Activated CD4-positive, alpha-beta T cell treated with anti-CD3 and anti-CD28 coated beads for 24 hours (primary cell): ENCODE measurements at places on chromosomes 5 and 9.
A peak's percentile ranks its signal among the peaks of the same experiment; 100 is the strongest.

- no peak for DNase-seq
Observed at GRCh38 chr5:139453683-139454567, 8.6 kb downstream of the ECSCR start.

DNA sequence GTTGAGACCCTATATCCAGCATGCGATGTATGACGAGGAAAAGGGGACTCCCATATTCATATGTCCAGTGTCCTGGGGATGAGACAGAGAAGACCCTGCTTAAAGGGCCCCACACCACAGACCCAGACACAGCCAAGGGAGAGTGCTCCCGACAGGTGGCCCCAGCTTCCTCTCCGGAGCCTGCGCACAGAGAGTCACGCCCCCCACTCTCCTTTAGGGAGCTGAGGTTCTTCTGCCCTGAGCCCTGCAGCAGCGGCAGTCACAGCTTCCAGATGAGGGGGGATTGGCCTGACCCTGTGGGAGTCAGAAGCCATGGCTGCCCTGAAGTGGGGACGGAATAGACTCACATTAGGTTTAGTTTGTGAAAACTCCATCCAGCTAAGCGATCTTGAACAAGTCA, 17.1 kb downstream of the BTNL3 start:
- DNase-seq, result no peak

- no peak for DNase-seq
Observed at GRCh38 chr5:51345106-51345505, 38.1 kb upstream of the ISL1 start.

DNA sequence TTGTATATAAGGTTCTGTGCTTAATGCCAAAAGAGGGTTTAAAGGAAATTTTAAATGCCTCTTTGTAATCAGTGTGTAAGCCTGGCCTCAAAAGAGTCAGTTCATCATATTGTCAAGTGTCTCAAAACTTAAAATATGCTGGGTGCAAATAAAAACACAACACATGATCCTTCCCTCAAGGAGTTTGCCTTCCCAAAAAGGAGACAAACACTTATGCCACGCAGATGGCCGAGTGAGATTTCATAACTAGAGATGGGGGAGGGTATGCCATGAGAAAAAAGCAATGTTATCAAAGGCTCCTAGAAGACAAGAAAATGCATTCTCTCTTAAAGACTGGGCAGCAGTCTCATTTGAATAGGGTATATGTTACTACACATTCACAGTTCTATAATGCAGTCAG, 55.2 kb downstream of the FBXO38 start:
- DNase-seq, result no peak

GRCh38 chr9:89015336-89015735, 24.1 kb downstream of the S1PR3 start:
- no peak for DNase-seq

- DNase-seq, result no peak
Observed at GRCh38 chr5:172945151-172945550, 14.1 kb upstream of the RPL26L1 start.

- no peak for DNase-seq
Observed at GRCh38 chr5:174101195-174101730, 55.8 kb downstream of the NSG2 start.

DNA sequence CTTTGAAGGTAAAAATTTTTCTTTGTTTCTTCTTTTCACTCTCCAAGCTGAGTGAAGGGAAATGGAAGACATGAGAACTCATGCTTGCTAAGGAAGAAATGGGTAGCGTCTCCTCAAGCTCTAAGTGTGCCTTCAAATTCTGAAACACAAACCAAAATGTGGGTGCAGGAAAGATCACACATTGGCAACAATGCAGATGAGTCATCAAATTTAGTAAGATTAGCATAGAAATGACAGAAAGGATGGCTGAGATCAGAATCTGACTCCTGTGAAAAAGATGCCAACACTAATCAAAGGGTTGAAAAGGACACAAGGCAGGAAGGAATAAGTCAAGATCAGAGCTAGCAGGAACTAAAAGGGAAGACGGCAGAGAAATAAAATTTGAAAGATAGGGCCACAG, 61.1 kb upstream of the ZNF462 start:
- DNase-seq, result no peak

GRCh38 chr9:126471084-126471624, 142.6 kb upstream of the LMX1B start:
- peak; percentile 65 for DNase-seq

DNA sequence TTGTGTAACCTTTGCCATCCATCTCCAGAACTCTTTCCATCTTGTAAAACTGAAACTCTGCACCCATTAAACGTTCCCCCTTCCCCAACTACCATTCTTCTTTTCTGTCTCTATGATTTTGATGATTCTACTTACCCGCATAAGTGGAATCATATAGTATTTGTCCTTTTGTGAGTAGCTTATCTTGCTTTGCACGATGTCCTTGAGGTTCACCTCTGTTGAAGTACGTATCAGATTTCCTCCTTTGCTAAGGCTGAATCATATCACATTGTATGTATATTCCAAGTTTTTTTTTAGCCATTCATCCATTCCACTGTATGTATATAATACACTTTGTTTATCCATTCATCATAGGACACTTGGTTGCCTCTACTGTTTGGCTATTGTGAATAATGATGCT, 2.9 kb upstream of the RNF130 start:
- no peak for DNase-seq

DNA sequence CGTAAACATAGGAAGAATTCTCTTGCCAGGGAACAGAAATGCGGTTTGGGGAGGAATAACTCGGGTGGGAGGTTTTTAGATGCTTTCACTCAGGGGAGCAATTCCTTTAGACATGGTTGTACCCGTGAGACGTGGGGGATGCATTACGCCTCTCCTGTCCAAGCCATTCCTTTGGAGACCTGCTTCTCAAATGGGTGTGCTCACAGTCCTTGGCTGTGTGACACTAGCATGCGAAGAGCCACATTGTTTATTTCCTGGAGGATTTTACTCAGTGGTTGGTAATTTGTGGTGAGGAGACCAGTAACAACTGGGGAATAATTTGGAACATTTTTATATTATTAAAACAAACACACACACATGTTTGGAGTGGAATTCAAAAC, 18.5 kb downstream of the COL15A1 start:
- DNase-seq, result no peak

DNA sequence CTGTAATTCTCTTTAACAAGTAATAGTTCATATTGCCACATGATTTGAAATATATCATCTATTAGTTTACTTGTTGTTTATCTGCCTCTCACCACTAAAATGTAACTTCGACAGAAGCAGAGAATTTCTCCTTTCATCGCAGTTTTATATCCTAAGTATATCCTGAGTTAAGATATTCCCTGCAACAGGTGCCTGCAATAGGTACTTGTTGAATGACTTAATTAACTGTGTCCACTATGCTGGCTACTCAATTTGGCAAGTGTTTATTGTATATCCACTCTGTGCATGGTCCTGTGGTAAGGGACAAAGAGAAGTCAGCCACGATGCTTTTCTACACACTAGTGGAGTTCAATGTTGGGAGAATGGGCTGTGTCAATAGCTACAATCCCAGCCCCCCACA, 108.5 kb downstream of the PSAT1 start:
- DNase-seq, result no peak

DNA sequence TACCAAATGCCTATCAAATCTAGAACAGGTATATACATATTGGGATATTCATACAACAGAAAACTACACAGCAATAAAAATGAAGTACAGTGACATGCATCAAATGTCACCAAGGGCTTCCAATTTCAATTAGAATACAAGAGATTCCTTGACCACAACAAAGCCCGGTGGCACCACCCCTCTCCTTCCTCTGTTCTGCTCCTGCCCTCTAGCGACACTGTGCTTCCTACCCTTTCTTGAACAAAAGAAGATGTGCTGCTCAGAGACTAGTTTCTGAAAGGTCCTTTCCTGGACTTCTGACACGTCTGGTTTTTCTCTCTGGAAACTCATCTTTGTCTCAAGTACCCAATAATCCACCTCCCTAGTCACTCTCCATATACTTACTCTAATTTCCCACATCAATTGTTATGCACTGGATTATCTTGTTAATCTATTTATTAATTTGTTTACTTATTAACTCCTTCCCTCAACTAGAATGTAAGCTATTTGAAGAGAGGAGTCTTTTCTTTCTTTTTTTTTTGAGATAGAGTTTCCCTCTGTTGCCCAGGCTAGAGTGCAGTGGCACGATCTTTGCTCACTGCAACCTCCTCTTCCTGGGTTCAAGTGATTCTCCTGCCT, 70.4 kb upstream of the CTSV start:
- peak; percentile 30 for DNase-seq

DNA sequence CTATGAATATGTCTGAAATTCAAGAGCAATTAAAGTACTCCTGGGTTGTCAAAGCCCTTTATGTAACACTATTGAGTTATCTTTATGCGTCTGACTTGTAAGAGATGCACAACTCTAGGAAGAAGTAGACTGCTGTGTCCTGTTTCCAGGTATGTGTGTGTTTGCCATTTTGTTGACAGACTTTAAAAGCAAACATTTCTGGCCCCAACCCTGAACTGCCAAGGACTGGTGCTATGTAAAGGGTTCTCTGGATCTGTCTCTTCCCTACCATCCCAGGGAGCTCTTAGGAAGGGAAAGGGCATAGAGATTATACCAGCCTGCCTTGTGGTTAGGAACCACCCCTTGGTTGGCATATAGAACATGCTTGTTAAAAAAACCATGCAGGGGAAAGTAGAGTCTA, 12.1 kb downstream of the SLC22A5 start:
- no peak for DNase-seq

- no peak for DNase-seq
Observed at GRCh38 chr5:2985718-2986117, 234.2 kb upstream of the IRX2 start.

- DNase-seq, result no peak
Observed at GRCh38 chr5:136060963-136061362, 32.2 kb downstream of the TGFBI start.

DNA sequence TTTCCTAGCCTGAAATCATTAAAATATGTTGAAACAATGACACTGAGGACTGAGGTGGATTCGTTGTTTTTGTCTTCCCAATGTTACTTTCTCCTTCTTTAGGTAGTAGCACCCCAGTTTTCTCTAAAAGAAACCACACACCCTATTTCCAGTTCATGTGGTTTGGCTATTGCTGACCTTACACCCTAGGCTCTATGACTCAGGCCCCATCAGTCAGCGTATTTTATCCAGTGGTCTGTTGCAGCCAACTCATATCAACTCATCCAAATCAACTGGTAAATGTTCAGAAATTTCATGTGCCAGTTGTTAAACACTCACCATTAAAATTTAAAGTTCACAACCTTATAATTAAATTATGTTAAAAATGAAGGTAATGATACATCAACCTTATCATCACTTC, 44.6 kb upstream of the NFIB start:
- no peak for DNase-seq

- DNase-seq, result no peak
Observed at GRCh38 chr5:132211787-132212186, 15.9 kb downstream of the P4HA2 start.

DNA sequence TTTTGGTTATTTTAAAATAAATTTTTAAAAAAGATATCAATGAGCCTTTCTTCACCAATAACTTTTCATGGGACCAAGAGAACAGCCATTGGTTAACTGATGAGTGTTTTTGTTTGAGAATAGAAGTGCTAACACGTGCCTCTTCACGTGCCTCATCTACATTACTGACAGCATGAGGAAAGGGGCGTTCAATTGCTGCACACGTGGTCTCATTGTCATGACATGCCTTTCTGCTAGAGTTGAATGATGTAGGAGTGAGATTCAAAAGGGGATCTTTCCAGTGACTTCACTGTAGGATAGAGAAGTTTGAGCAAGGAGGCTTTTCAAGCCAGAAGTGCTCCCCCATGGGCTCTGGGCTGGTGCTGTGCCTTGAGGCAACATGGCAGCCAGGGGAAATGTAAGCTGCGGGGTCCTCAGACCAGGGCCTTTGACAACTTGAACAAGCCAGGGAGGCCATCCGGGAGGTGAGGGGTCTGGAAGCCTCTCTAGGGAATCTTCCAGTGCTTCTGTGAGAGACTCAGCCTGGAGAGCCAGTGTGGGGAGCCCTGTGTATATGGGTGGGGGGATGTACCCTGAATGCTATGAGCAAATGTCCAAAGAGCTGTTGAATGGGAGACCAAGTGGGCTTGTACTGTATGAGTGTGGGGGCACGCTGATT, 51.2 kb upstream of the FSTL4 start:
- DNase-seq, result no peak

GRCh38 chr9:129141066-129142041, 30.1 kb downstream of the PTPA start:
- DNase-seq, result no peak

- no peak for DNase-seq
Observed at GRCh38 chr5:73448463-73449136, at the start of gene FOXD1. Gene FOXD1, minus strand, starts transcription at chr5:73448777. Its CDS starts 415 bp downstream, at chr5:73448362.

DNA sequence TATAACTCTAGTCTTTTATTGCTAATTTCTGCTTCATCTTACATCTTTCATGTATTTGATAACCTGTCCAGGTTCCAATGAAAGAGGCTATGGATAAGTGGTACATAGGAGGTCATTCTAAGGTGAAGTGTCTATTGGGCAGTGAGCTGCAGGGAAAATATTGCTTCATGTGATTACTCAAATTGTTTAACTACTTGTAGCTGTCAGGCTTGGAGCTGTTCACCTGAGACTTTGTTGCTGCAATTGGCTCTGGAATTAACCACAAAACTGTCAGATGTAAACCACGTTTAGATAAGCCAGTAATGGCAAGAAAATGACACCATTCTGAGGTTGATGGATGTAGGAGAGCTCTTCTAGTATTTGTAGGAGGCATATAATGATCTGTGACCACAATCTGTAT, 26.0 kb downstream of the ADAMTSL1 start:
- DNase-seq, result no peak

DNA sequence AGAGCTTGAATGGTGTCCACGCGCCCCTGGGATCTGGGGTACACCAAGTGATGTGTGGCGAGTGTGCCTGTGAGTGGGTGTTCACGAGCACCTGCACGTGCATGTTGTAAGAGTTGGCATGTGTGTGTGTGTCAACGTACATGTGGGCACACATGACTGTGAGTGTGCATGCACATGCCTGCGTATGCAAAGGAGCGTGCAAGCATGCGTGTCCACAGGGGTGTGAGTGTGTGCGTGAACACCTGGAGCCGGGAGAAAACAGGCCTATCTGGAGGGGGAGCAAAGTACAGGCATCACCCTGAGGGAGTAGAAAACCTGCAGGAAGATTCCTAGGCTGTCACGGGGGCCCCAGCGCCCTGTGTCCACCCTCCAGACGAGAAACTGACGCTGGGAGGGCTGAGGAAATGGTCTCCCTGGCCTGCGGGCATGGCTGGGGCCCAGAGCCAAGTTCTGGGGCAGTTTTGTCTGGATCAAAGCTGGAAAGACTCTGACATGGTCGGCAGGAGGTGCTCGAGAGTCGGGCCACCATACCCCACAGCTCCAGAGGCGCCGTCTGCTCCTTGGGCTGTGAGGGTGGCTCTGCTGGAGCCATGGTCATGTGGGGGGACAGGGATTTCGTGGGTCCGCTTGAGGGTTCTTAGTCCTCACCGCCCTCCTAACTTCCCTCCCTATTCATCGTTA, 31.8 kb downstream of the PTGES start:
- no peak for DNase-seq

DNA sequence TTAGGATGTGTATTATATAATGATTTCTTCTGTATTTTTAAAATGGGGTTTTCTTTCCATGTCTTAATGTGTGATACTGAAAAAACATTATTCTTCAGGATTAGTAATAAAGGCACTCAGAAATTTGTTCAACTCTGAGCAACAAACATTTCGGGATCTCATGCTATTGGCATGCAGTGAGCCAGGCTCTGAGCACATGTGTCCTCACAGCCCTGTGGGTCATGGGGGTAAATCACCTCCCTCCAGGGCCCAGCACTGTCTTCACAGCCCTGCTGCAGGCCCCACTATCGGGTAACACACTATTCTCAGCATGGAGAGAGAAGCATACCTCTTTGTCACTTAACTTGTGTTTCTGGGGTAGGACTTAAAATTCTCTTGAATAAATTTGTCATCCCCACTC, 14.0 kb downstream of the TMEM174 start:
- no peak for DNase-seq

- DNase-seq, result peak; percentile 39
Observed at GRCh38 chr5:95712347-95712958, 18.7 kb upstream of the RHOBTB3 start.
